ENCODE measurements at places on chromosomes 4 and X.

GRCh38 chr4:152970102-152970820 lies 34.1 kb downstream of the FHDC1 start:
- no peak for DNase-seq

DNA sequence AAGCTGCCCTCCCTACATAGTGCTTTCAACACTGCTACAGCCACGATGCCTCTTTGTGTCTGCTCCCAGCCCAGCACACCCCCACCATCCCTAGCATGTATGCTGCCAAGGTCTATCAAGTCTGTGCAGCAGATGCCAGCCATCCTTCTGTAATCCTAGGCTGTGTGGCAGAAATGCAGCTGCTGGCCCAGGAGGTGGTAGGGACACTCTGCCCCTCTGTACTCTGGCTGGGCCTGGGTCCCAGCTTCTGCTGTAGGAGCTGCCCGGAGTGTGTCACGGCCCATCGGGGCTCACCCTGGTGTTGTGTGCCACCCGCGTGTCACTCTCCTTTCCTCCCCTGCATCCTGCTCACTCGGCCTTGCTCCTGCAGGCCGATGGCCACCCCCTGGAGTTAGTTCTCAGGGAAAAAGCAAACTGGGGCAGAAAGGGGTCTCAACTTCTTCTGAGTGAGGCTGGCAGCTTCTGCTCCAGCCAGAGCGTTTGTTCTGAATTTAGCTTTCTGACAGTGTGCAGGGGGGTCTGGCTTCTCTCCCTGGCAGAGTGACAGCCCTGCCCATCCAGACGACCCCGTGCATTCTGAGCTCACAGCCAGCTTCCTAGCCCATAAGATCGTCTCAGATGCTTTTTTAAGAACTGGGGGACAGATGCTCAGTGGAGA lies 22.7 kb downstream of the PSAPL1 start:
- DNase-seq: no peak

GRCh38 chrX:20500949-20501348 lies 234.2 kb upstream of the RPS6KA3 start:
- no peak for DNase-seq

GRCh38 chr4:10753856-10754402 lies 69.4 kb upstream of the CLNK start:
- no peak for DNase-seq

DNA sequence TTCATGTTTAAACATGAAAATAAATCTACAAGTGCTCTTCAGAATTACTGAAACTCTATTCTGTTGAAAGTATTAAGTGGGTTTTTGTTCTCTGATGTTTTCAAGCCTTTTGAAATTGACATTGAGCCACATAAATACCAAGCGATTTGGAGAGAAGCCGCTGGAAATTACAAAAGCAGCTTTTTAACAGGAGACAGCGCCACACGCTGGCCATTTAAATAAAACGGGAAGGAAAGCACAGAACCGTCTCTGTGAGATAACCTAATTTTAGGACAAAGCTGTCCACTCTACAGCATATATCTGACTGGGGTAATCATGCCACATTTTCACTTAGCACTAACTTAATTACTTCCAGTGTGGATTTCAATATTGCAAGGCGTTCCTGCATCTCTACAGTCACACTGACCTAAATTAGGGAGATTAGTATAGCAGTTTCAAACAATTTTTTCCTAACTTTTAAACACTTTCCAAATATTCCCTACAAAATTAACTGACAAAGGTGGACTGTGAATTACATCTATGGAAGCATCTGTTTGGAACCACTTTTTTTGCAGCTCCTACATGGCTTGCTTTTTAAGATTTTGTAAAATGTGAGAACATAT lies 6.8 kb upstream of the ANOS1 start:
- no peak for DNase-seq

DNA sequence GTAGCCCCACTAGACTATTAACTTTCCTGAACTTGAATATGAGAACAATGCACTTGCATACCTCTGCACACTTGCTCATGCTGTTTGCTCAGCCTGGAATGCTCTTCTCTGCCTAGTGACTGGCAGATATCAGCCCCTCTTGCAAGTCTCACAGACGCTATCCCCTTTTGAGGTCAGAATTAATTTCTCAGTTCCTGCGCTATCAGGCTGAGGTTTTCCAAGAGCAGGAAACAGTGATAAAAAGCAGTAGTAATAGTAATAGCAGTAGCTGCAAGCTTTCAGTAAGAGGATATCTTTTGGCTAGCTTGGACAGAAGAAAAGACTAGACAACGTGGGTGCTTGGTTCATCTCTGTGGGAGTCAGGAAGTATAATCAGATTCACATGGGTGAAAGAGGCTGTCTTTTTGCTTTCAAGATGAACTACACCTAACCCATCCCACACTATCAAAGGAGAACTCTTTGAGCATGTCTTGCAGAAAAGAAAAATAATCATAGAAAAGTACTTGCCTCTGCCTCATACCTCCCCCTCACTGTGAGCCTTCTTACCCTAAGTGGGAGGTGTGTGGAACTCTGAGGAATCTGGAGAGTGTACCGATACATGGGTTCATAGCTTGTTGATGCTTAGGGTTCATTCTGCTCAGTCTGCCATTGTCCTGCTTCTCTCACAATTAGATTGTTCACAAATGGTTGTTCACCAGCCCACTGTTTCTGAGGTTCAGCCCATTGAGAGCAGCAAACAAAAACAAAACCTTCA lies 11.3 kb upstream of the DRP2 start:
- DNase-seq: no peak

GRCh38 chr4:1842339-1842895 lies 13.5 kb downstream of the LETM1 start:
- no peak for DNase-seq

DNA sequence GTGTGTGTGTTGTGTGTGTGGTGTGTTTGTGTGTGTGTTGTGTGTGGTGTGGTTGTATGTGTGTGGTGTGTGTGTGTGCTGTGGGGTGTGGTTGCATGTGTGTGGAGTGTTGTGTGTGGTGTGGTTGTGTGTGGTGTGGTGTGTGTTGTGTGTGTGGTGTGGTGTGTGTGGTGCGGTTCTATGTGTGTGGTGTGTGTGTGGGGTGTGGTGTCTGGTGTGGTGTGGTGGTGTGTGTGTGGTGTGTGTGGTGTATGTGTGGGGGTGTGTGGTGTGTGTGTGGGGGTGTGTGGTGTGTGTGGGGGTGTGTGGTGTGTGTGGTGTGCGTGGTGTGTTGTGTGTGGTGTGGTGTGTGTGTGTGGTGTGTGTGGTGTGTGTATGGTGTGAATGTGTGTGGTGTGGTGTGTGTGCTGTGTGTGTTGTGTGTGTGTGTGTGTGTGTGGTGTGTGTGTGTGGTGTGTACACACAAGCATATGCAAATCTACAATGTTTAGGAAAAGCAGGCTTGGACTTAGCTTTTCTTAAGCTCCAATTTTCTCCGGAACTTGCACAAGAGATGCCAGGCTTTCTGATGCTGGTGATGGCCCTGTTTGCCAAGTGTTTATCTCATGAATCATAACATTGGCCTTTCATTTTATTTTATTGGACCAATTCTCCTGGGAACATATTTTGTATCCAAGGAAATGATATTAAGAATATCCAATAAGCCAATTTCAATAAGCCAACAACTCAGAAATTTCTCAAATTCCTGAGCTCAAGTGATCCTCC lies 148.7 kb downstream of the SPATA18 start:
- DNase-seq: no peak

DNA sequence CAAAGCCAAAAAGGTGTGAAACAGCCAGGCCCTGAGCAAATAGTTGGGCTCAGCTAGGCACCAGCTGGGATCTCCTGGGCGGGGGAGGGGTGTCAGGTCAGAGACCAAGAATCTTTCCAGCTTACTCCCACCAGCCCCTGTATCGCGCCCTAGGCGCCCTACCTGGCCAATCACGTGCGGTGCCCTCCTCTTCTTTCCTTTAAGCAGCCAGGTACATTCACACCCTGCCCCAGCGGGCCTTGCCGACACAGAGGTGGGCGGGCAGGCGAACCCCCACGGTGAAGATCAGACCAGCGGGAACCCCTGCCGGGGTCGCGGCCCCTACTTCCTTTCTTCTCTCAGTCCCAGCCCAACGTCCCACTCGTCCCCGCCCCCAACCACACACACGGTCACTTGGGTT lies 9.1 kb downstream of the ARHGAP36 start:
- no peak for DNase-seq

- no peak for DNase-seq
Measured at GRCh38 chr4:16676230-16676770, 222.1 kb downstream of the LDB2 start.

GRCh38 chr4:80614319-80614718 lies 278.8 kb downstream of the CFAP299 start:
- DNase-seq: no peak

- DNase-seq: no peak
Measured at GRCh38 chrX:36583674-36584073, 424.5 kb upstream of the FAM47C start.

DNA sequence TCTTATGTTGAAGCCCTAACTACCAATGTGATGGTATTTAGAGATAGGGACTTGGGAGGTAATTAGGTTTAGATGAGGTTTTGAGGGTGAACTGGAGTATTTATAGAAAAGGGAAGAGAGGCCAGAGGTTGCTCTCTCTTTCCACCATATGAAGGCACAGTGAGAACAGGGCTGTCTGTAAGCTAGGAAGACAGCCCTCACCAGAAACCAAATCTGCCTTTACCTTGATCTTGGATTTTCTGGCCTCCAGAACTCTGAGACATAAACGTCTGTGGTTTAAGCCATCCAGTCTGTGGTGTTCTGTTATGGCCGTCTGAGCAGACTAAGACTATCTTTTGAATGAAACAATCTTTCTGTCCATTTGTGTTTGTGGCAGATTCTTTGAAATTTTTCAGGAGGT lies 223.7 kb downstream of the PDHA2 start:
- no peak for DNase-seq

DNA sequence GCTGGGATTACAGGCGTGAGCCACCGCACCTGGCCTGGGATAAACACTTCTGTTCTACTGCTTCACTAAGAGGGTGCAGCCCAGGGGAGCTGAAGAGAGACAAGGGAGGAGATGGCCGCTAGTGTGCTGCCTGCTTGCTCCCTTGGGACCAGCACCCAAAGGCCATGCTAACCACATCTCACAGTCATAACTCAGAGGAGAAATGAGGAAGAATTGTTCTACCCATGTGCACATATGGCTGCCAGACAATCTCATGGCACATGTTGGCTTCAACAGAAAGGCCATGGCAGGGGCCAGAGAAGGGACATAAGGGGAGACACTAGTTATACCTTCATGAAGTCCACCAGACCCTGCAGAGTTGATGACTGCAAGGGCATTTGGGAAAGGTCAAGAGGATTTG lies 22.4 kb downstream of the CLDN22 start:
- no peak for DNase-seq

All from naive thymus-derived CD4-positive, alpha-beta T cell (primary cell).